Spinal cord (tissue), 10 donors: ENCODE measurements at places on chromosomes 7 and 10. TPM values are rescaled to one million over a fixed set of nuclear protein-coding genes. Genes with fewer than 3 reads are reported as not detected.

DNA sequence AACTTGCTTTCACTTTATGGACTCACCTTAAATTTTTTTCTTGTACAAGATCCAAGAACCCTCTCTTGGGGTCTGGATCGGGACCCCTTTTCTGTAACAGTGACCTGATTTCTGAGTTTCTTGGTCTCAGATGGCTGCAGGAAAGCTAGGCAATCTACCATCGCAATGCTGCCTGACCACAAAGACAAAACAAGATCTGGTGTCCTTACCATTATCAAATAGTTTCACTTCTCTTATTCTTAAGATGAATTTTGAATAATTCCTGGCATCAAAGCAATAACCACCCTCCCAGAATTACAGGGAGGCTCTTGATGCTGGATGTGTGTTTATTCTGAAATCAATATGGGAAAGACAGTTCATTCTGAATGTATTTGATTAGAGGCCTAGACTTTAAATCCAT lies 77.4 kb upstream of the FRMD4A start:
- DNase-seq: no peak

The PUS7 gene
- 9.3 TPM for polyA plus RNA-seq

The IGFBP3 gene
- polyA plus RNA-seq: 17.8 TPM

The RBM20 gene
- polyA plus RNA-seq: 1.3 TPM

The CNTNAP2 gene
- 74.7 TPM for polyA plus RNA-seq
